Naive thymus-derived CD8-positive, alpha-beta T cell (primary cell): ENCODE measurements at places on chromosomes 6 and 20. TPM values are rescaled to one million over a fixed set of nuclear protein-coding genes. Genes with fewer than 3 reads are reported as not detected.

The MRAP2 gene
- total RNA-seq = not detected

The SLPI gene
- total RNA-seq = not detected

The ZNF337 gene
- total RNA-seq = 40.9 TPM

The FABP7 gene
- not detected for total RNA-seq

DNA sequence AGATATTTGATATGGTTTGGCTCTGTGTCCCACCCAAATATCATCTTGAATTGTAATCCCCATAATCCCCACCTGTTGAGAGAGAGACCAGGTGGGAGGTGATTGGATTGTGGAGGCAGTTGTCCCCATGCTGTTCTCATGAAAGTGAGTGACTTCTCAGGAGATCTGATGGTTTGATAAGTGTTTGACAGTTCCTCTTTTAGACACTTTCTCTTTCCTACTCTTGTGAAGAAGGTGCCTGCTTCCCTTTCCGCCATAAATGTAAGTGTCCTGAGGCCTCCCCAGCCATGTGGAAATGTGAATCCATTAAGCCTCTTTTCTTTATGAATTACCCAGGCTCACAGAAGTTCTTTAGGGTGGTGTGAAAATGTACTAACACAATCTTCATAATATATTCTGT is 1404.0 kb upstream of the ADGRB3 start:
- no peak for DNase-seq
- H3K27me3 ChIP-seq = no peaks in the 10 kb centered on the region
- H3K36me3 ChIP-seq = no peaks in the 10 kb centered on the region
- no peaks in the 10 kb centered on the region for H3K4me1 ChIP-seq
- no peak overlapping the region for H3K27ac ChIP-seq

- DNase-seq = no peak
- peak overlapping the region; percentile 81 for H3K4me3 ChIP-seq
- H3K4me1 ChIP-seq = peaks cover 62% of the 10 kb centered on the region
- peak overlapping the region; percentile 74 for H3K27ac ChIP-seq
- H3K36me3 ChIP-seq = no peaks in the 10 kb centered on the region
Measured at GRCh38 chr20:64065974-64066343, 3.0 kb downstream of the TCEA2 start.

- H3K27ac ChIP-seq = no peak overlapping the region
- no peaks in the 10 kb centered on the region for H3K36me3 ChIP-seq
- no peak for DNase-seq
- no peak overlapping the region for H3K4me3 ChIP-seq
Measured at GRCh38 chr6:168215121-168215808, 104.3 kb downstream of the DACT2 start.

GRCh38 chr6:127148511-127148910 is 30.0 kb downstream of the RSPO3 start:
- H3K27me3 ChIP-seq = peaks cover 8% of the 10 kb centered on the region
- no peak for DNase-seq
- H3K4me3 ChIP-seq = no peak overlapping the region
- H3K27ac ChIP-seq = no peak overlapping the region
